ENCODE measurements at places on chromosomes 3 and 15. TPM values are rescaled to one million over a fixed set of nuclear protein-coding genes. Genes with fewer than 3 reads are reported as not detected.

LRRC31 gene
- total RNA-seq = not detected

HCLS1 gene
- 19.8 TPM for total RNA-seq

EPHA3 gene
- total RNA-seq = 3.3 TPM

NUP210 gene
- total RNA-seq = 11.0 TPM

CPN2 gene
- total RNA-seq = not detected

GABRB3 gene
- total RNA-seq = not detected

TMEM266 gene
- not detected for total RNA-seq

ADGRG7 gene
- not detected for total RNA-seq

PLSCR2 gene
- not detected for total RNA-seq

EOGT gene
- total RNA-seq = 50.4 TPM

DNA sequence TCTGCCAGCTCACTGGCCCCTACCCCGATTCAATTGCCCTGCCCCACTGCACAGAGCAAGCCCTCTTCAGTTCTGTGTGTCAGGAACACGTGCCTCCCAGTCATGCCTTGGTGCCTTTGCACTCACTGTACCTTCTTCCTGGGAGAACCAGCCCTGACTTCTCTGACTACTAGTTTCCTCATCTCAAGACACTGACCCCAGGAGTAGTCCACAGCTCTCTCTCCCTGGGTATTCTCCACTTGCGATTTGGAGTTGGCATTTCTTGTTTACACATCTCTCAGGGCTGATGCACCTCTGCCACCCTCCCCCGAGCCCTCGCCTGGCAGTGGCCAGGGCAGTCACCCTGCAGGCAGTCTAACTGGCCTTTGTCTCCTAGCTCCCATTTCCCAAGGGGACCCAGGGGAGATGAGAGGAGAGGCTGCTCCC is 5.7 kb downstream of the CISH start:
- DNase-seq = no peak
- H3K27ac ChIP-seq = no peak overlapping the region
- H3K36me3 ChIP-seq = peaks cover 10% of the 10 kb centered on the region

- H3K27ac ChIP-seq = no peak overlapping the region
- no peak overlapping the region for H3K4me3 ChIP-seq
- DNase-seq = no peak
- H3K27me3 ChIP-seq = no peaks in the 10 kb centered on the region
Measured at GRCh38 chr3:30600572-30600971, 5.8 kb upstream of the TGFBR2 start.

- H3K4me1 ChIP-seq = peaks cover 30% of the 10 kb centered on the region
- H3K27ac ChIP-seq = peak overlapping the region; percentile 70
- H3K4me3 ChIP-seq = no peak overlapping the region
- DNase-seq = no peak
Measured at GRCh38 chr15:63133786-63134185, 12.1 kb downstream of the LACTB start.

DNA sequence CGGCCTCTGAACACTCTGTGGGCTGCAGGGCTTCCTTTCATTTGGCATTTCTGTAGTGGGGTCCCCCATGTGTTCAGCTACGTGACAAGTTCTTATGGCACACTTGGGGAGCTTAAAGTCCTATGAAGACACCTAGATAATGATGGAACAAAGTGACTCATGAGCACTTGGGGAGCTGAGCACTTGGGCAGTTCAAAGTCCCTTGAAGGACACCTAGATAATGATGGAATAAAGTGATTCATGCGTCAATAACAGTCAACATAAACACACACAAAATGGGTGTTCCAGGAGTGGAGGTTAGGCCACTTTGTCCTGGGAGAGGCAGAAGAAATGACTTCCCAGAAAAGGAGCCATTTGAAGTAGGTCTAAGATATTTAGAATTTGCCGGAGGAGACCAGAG is 66.6 kb downstream of the LDHAL6B start:
- H3K4me1 ChIP-seq = no peaks in the 10 kb centered on the region
- no peak for DNase-seq
- no peak overlapping the region for H3K27ac ChIP-seq

- H3K4me3 ChIP-seq = no peak overlapping the region
- no peaks in the 10 kb centered on the region for H3K4me1 ChIP-seq
- no peak overlapping the region for H3K27ac ChIP-seq
- H3K27me3 ChIP-seq = no peaks in the 10 kb centered on the region
Measured at GRCh38 chr15:39235084-39235795, 345.6 kb upstream of the THBS1 start.

GRCh38 chr15:93311620-93312019 is 222.6 kb upstream of the RGMA start:
- H3K36me3 ChIP-seq = no peaks in the 10 kb centered on the region
- no peak for DNase-seq
- no peaks in the 10 kb centered on the region for H3K4me1 ChIP-seq
- no peak overlapping the region for H3K4me3 ChIP-seq

- H3K27me3 ChIP-seq = no peaks in the 10 kb centered on the region
- H3K4me3 ChIP-seq = no peak overlapping the region
- DNase-seq = no peak
Measured at GRCh38 chr3:50459785-50460184, 43.6 kb downstream of the CACNA2D2 start.

GRCh38 chr3:100179692-100180349 is 65.5 kb upstream of the FILIP1L start:
- H3K4me1 ChIP-seq = no peaks in the 10 kb centered on the region
- no peaks in the 10 kb centered on the region for H3K27me3 ChIP-seq
- H3K4me3 ChIP-seq = no peak overlapping the region
- no peak for DNase-seq
- no peaks in the 10 kb centered on the region for H3K36me3 ChIP-seq
- H3K27ac ChIP-seq = no peak overlapping the region

DNA sequence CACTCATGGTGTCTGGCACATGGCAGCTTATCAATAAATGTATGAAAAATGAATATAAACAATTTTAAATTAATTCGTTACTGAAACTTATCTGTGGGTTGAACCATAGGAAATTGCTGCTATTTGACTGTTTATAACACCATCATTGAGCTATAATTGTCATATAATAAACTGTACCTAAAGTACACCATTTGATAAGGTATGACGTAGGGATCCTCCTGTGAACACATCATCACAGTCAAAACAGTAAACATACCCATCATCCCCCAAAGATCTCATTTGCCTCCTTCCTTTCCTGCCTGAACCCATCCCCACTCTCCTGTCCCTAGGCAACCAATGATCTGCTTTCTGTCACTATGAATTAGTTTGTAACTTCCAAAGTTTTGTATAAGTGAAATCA is 151.0 kb upstream of the SLC2A2 start:
- no peaks in the 10 kb centered on the region for H3K27me3 ChIP-seq
- no peaks in the 10 kb centered on the region for H3K36me3 ChIP-seq
- DNase-seq = no peak
- peaks cover 6% of the 10 kb centered on the region for H3K4me1 ChIP-seq
- no peak overlapping the region for H3K27ac ChIP-seq

GRCh38 chr3:169103951-169104941 is 559.3 kb downstream of the MECOM start:
- peak overlapping the region; percentile 49 for H3K27ac ChIP-seq
- H3K27me3 ChIP-seq = no peaks in the 10 kb centered on the region
- no peak overlapping the region for H3K4me3 ChIP-seq
- no peak for DNase-seq
- peaks cover 5% of the 10 kb centered on the region for H3K4me1 ChIP-seq

DNA sequence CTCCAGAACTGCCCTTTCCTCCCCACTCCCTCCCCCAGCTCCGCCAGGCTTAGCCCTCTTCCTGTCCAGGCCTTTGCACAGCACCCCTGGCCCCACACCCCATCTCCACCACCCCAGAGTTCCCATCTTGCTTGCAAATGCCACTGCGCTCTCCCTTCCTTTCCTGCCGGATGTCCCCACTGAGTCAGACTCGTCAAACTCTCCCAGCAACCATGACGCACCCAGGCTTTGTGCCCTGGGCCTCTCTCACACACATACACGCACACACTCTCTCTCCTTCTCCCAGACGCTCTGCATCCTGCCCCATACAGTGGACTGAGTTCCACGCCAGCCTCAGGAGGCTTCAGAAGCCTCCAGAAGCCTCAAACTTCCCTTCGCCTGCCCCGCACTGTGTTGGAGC is 2.8 kb upstream of the CCDC9B start:
- H3K36me3 ChIP-seq = no peaks in the 10 kb centered on the region
- no peaks in the 10 kb centered on the region for H3K27me3 ChIP-seq
- H3K4me3 ChIP-seq = no peak overlapping the region
- peak overlapping the region; percentile 99 for H3K27ac ChIP-seq
- peaks cover 31% of the 10 kb centered on the region for H3K4me1 ChIP-seq

DNA sequence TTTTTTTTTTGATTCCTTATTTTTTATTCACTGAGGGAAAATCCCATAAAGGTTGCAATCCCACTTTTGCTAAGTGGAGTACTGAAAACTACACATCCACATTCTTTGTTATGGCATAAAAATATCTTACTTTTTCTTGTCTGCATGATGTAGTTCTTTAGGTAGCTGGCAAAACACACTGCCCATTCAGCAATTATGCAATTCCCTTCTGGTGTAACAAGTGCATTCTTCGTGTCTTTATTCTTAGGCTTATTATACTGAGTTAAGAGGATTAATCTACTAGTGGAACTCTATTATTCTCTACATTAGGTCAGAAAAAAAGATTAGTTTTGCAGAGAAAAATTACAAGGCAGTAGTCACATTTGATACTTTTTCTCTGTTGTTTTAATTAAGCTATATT is 403.8 kb upstream of the GBE1 start:
- no peaks in the 10 kb centered on the region for H3K36me3 ChIP-seq
- H3K4me1 ChIP-seq = no peaks in the 10 kb centered on the region
- no peak for DNase-seq
- H3K4me3 ChIP-seq = no peak overlapping the region
- no peak overlapping the region for H3K27ac ChIP-seq

- no peak for DNase-seq
- no peaks in the 10 kb centered on the region for H3K36me3 ChIP-seq
- no peaks in the 10 kb centered on the region for H3K27me3 ChIP-seq
- no peak overlapping the region for H3K27ac ChIP-seq
Measured at GRCh38 chr3:72630327-72630968, 217.8 kb downstream of the SHQ1 start.

GRCh38 chr3:62785384-62785783 is 89.8 kb downstream of the CADPS start:
- no peaks in the 10 kb centered on the region for H3K27me3 ChIP-seq
- H3K4me1 ChIP-seq = no peaks in the 10 kb centered on the region
- DNase-seq = no peak
- H3K27ac ChIP-seq = no peak overlapping the region
- no peak overlapping the region for H3K4me3 ChIP-seq

DNA sequence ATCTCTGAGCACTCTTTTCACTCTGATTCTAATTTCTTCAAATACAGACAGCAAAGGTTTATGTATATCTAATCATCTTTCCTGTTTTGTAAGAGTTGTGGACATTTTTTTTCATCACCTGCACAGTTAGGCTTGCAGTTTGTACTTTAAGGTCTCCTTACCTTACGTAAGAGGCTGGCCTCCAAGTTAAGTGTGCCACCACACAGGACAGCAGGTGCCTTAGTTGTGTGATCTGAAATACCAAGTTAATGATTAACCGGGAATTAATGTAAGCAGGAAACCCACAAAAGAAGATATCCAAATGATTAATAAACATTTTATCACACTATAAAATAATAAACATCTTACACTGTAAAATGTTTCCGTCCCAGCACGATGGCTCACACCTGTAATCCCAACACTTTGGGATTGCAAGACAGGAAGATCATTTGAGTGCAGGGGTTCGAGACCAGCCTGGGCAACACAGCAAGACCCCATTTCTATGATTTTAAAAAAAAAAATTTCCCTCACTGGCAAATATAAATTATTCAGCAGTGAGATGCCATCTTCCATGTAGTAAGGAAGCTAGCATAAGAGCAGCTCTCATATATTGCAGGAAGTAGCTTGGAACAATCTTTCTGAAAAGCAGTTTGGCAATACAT is 87.7 kb upstream of the LIMD1 start:
- no peak overlapping the region for H3K4me3 ChIP-seq
- no peaks in the 10 kb centered on the region for H3K27me3 ChIP-seq
- no peak overlapping the region for H3K27ac ChIP-seq
- no peaks in the 10 kb centered on the region for H3K36me3 ChIP-seq
- no peak for DNase-seq

DNA sequence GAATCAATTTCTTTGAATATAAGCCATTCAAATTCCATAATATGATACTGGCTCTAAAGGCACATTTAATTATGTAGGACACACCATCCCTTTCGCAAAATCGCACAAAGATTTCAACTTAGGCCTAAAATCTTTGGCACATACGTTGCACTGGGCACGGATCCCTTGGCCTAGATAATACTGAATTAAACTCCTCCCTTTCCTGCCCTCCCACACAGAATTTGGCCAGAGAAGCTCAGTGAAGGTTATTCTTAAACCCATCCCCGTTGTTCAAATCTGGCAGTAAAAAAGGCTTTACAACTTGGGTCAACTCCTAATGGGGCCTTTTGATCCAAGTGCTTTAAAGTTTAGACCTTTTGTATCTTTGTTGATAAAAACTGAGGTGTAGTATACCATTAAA is 247.2 kb downstream of the PTPRG start:
- H3K36me3 ChIP-seq = no peaks in the 10 kb centered on the region
- peaks cover 22% of the 10 kb centered on the region for H3K4me1 ChIP-seq

GRCh38 chr3:123449102-123449996 is 459 bp upstream of the ADCY5 start:
- H3K36me3 ChIP-seq = no peaks in the 10 kb centered on the region
- H3K27me3 ChIP-seq = peaks cover 4% of the 10 kb centered on the region

DNA sequence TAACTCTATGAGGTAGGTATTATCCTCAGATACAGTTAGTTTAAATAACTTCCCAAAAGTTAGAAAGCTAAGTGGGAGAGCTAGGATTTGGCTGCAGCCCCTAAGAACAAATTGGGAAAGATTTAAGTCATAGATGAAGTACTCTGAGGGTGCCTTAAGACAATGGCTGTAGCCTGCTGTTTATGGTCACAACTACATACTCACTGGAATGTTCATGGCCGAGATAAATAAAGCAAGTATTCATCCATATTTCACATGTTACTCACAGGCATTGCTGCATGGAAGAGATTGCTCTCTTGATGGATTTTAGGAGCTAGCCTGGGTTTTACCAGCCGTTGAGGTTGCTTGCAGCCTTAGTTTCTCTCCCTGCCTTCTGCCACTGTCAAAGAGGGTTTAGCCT is 145.0 kb downstream of the CMSS1 start:
- peaks cover 67% of the 10 kb centered on the region for H3K4me1 ChIP-seq
- no peak overlapping the region for H3K4me3 ChIP-seq
- H3K27me3 ChIP-seq = no peaks in the 10 kb centered on the region
- no peaks in the 10 kb centered on the region for H3K36me3 ChIP-seq
- peak overlapping the region; percentile 87 for H3K27ac ChIP-seq

Data from ascending aorta (tissue), 2 donors.